ENCODE measurements at places on chromosomes 4 and X. TPM values are rescaled to one million over a fixed set of nuclear protein-coding genes. Genes with fewer than 3 reads are reported as not detected.

DNA sequence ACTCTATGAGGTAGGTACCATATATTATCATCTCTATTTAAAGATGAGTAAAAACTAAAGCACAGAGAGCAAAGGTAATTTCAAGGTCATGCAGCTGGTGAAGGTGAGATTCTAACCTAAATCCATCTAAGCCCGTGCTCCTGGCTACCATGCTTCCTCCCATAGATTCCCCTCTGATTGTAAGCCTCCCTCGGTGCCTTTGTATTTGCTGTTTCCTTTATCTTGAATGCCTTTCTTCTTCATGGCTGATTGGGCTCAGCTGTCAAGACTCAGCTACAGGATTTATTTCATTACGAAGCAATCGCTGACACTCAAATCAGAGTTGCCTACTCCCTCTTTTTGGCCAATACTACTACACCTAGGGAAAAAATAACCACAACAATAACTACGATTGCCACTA, 217.1 kb downstream of the ARAP2 start:
- no peak for DNase-seq

DNA sequence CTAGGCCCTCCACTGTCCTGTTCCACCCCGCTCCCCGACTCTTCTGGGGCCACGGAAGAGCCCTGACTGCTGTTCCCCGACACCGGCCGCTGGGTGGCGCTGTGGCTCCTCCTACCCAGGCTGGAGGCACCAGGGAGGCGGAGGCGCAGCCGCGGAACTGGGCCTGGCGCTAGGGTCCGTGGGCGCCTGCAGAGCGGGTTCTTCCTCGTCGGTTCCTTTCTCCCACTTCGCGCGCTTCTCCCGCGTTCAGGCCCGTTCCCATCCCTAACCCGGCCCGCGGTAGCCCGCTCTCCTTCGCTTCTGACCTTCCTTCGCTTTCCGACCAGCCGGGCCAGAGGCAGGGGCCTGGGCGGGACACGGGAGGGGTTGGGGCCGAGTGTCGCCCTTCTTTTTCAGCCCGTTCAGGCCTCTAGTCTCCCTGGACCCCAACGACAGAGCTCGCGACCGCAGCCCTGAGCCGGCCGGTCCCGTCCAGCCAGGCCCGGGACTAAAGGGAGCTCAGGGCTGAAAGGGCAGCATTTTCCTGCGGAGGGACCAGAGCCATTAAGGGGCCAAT, 34.3 kb downstream of the NALF2 start:
- peak; percentile 13 for DNase-seq

- DNase-seq: no peak
Measured at GRCh38 chr4:150235808-150236271, 157.6 kb downstream of the DCLK2 start.

GRCh38 chr4:28562913-28563312, 1702.3 kb downstream of the STIM2 start:
- DNase-seq: no peak

- DNase-seq: no peak
Measured at GRCh38 chr4:36824682-36825081, 419.9 kb upstream of the NWD2 start.

- DNase-seq: no peak
Measured at GRCh38 chr4:26503427-26503826, 13.1 kb upstream of the CCKAR start.

GRCh38 chr4:146269228-146269653, 54.9 kb downstream of the REELD1 start:
- no peak for DNase-seq

- DNase-seq: no peak
Measured at GRCh38 chr4:186228514-186228894, 1.2 kb downstream of the KLKB1 start.

DNA sequence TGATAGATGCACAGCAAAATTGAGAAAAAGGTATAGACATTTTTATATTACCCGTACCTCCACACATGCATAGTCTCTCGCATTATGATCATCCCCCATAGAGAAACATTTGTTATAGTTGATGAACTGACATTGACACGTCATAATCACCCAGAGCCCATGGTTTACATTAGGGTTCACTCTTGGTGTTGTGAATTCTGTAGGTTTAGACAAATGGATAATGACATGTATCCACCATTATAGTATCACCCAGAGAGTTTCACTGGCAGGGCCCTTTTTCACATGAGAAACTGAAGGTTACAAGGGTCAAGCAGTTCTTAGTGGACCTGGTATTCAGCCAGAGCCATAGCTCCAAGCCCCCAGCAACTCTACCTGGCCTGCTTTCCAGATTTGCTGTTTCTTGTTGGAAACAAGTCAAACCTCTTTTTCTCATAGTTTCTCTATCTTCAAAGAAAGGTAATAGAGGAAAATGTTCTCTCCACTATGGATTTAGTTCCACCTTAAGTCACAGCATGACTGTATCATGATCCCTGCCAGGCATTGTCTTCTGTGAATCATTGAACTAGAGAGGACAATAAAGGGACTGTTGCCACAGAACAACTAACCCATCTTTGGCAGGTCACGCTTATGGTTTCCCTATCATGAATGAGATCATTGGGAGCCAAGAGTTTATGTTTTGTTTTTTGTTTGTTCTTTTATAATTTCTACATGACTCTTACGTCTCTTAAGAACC, 64.0 kb downstream of the HHIP start:
- DNase-seq: no peak

DNA sequence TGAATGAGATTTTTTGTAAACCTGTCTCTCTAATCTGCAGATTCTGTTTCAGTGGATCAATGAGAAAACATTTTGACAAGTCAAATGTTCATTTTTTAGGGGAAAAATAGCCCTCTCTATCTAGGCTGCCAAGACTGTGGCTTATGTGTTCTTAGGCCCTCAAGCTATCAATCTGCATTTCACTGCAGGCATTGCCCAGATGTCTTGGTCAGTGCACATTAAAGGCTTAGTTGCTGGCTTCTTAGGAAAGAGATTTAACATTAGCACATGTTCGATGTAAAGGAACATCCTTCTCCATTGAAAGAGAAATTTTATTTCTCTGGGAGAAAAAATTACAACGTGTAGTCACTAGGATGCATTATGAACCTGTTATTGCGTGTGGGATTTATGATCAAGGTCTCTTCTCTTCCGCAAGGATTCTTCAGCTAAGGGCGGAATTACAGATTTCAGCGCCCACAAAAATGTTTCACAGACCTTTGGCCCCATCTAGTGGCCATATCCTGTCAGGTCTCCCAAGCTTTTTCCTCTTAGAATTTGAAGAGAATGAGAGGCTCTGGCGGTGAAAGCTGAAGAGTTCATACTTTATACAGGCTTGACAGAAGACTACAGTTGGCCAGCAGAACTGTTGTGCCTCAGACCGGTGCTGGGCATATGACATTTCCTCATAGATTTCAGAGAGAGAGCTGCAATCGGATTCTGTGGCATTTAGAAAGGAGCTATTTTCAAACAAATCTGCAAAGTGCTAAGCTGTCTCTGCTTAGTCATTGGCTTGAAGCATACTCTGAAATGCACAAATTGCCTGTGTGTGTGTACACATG, 144.6 kb upstream of the NOCT start:
- DNase-seq: peak; percentile 68

GRCh38 chr4:110003401-110004187, 90.9 kb downstream of the EGF start:
- no peak for DNase-seq

GRCh38 chr4:144582105-144582850, 63.7 kb upstream of the HHIP start:
- no peak for DNase-seq

VEGFC gene
- 3.0 TPM for total RNA-seq

BDH2 gene
- 22.7 TPM for total RNA-seq

PNMA6E gene
- total RNA-seq: not detected

FHL1 gene
- total RNA-seq: 112 TPM

GYPA gene
- total RNA-seq: 2.8 TPM

TMEM192 gene
- 6.8 TPM for total RNA-seq

TMPRSS11D gene
- not detected for total RNA-seq

MAMLD1 gene
- total RNA-seq: 5.3 TPM

ARHGAP4 gene
- total RNA-seq: 9.3 TPM

KDR gene
- 17.7 TPM for total RNA-seq

UGT2B10 gene
- not detected for total RNA-seq

IRF2 gene
- total RNA-seq: 12.7 TPM

UGT2B15 gene
- total RNA-seq: not detected

TCEANC gene
- total RNA-seq: 9.0 TPM
